Natural killer cell treated with Interleukin-12 subunit alpha and Interleukin-12 subunit beta and Interleukin-15 and Interleukin-18, amount 100 ng/mL, for 72 hours (primary cell): ENCODE measurements at places on chromosomes 5 and 9. TPM values are rescaled to one million over a fixed set of nuclear protein-coding genes. Genes with fewer than 3 reads are reported as not detected.

GRCh38 chr5:122756264-122756911 is 18.5 kb upstream of the SNX2 start:
- no peak for DNase-seq
- H3K36me3 ChIP-seq: no peaks in the 10 kb centered on the region
- H3K4me3 ChIP-seq: peak overlapping the region; percentile 46
- H3K27me3 ChIP-seq: peaks cover 20% of the 10 kb centered on the region
- H3K4me1 ChIP-seq: peaks cover 13% of the 10 kb centered on the region

The CLIC3 gene
- 4.3 TPM for total RNA-seq

The FGF18 gene
- not detected for total RNA-seq

The FOXD4L3 gene
- total RNA-seq: not detected

The SEC16A gene
- 104 TPM for total RNA-seq
